Skeletal muscle cell (primary cell): ENCODE measurements at places on chromosomes 12 and 14.

DNA sequence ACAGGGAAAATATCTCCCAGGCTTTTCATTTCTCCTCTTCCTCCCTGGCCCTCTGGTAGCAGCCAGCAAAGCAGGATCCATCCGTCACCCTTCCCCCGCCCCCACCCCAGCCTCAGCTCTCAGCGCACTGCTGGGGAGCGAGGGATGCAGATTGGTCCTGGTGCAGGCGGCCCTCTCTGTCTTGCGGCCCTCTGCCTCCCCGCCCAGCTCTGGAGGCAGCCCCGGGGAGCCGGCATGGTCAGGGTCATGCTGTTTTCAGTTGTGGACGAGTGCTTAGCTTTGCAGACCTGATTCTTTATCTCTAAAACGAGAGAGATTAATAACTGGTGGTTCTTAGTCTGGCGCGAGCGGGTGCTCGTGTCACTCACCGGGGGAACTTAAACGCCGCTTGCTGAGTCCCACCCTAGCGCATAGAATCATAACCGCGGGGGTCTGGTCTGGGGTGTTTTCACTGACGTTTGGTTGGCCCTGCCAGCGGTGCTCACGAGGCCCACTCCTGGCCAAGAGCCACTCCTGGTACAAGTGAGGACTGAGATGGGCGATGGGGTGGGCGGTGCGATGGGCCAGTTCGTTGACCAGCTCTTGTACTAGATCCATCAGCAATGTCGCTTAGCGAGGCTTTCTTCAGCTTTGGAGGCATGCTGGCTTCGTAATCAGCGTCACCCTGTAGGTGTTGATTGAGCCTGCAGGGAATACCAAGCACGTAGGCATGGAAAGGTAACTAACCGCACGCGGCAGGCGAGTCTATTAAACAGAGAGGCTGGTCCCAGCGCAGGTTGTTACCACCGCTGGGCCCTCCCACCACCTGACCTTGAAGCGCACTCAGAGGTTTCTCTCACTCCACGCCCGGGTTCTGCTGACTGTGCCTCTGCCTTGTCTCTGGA lies 95.2 kb downstream of the TSPAN9 start:
- DNase-seq: no peak

DNA sequence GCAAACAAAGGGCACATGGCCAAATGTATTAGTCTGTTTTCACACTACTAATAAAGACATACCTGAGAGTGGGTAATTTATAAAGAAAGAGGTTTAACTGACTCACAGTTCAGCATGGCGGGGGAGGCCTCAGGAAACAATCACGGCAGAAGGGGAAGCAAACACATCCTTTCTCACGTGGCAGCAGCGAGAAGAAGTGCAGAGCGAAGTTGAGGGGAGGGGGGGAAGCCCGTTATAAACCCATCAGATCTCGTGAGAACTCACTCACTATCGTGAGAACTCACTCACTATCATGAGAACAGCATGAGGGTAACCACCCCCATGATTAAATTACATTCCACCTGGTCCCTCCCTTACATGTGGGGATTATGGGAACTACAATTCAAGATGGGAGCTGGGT lies 66.1 kb downstream of the ST8SIA1 start:
- DNase-seq: no peak

DNA sequence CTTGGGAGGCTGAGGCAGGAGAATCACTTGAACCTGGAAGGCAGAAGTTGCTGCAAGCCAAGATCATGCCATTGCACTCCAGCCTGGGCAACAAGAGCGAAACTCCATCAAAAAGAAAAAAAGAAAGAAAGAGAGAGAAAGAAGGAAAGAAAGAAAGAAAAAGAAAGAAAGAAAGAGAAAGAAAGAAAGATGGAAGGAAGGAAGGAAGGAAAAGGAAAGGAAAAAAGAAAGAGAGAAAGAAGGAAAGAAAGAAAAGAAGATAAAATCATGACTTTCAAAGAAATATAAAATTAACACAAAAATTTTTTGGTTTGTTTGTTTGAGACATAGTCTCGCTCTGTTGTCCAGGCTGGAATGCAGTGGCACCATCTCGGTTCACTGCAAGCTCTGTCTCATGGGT lies 22.2 kb upstream of the DAAM1 start:
- no peak for DNase-seq

GRCh38 chr14:55624913-55625312 lies 44.9 kb downstream of the KTN1 start:
- DNase-seq: no peak

GRCh38 chr12:124581307-124582107 lies 14.1 kb upstream of the NCOR2 start:
- no peak for DNase-seq

- DNase-seq: no peak
Measured at GRCh38 chr14:44820230-44820964, 141.3 kb downstream of the KLHL28 start.

- no peak for DNase-seq
Measured at GRCh38 chr14:91835197-91835919, 32.0 kb downstream of the TC2N start.

- no peak for DNase-seq
Measured at GRCh38 chr14:96038920-96039632, at the start of gene C14orf132. Gene C14orf132, plus strand, starts transcription at chr14:96039362. Its CDS starts 139 bp downstream, at chr14:96039501.

GRCh38 chr12:47280543-47281300 lies 201.0 kb upstream of the AMIGO2 start:
- DNase-seq: no peak

DNA sequence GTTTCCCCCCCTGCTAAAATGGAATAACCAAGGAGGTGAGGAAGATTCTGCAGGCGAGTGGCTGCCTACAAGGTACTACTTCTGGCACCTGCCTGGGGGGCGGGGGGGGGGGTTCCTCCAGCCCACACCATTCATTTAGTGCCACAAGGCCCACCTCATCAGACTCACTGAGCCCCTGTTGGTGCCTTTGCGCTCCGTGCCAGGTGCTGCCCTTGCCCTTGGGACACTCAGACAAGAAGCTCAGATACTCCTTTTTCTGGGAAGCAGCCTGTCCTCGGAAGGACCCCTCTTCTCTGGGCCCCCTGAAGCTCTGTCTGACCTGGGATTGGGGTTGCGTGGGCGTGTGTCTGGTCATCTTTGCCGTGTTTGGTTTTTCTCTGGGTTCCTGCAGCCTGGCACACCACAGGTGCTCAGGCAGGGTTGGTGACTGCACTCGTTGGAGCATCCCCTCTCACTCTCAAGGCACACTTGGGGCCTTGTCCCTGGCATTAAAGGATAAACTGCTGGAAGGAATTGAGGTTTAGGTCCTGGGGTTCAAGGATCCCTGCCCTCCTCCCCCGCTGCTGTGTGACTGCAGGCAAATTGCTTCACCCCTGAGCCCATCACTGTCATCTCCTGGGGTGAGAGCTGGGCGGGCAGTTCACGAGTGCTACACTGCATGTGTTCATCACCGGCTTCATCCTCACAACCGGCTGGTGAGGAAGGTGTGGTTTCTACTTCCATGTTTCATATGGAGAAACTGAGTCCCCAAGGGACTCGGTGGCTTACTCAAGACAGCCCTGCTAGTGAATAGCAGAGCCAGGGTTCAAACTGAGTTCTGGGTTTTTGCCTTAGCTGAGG lies 16.9 kb downstream of the FAM222A start:
- no peak for DNase-seq

- no peak for DNase-seq
Measured at GRCh38 chr12:115001571-115002180, 317.7 kb upstream of the TBX3 start.
